ENCODE measurements at places on chromosomes 6 and 20. TPM values are rescaled to one million over a fixed set of nuclear protein-coding genes. Genes with fewer than 3 reads are reported as not detected.

The C6orf163 gene
- total RNA-seq, result 9.6 TPM

DNA sequence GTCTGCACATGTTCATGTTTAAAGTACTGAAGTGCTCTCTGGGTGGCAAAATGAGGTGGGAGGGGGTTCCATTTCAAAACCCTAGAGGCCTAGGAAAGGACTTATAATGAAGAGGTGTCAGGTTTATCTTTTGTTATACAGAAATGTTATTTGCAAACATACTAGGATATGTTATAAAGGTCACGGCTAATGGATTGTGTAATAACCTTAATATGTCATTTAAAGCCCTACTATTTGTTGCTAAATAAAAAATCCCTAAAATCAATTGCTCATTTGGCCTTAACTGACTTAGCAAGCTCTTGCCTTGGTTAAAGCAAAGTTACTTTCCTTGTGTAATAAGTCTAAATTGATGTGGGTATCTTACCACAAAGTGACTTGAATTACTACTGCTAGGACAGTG is 8.8 kb downstream of the NKX2-4 start:
- no peak for DNase-seq

The RGS17 gene
- total RNA-seq, result 0.83 TPM

GRCh38 chr6:120774275-120774674 is 560.0 kb downstream of the TBC1D32 start:
- DNase-seq, result no peak

DNA sequence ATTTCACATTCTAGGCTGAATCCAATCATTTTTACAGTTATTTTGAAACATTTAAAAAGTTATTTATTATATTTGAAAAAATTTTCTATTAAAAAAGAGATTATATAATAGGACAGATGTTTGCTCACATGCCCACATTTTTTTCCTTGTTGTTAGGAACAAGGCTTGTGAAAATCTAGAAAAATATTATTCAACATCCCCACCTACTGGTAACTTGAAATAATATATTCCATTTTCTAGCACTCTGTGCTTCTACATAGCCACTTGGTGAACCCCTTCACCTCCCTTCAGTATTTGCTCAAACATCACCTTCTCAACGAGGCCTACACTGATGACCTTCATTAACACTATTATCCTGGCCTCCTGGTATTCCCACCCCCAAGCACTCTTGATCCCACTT is 18.3 kb upstream of the GPRC6A start:
- no peak for DNase-seq

GRCh38 chr6:2725999-2726567 is 24.6 kb downstream of the MYLK4 start:
- DNase-seq, result peak; percentile 30

The BPIFB4 gene
- total RNA-seq, result not detected

DNA sequence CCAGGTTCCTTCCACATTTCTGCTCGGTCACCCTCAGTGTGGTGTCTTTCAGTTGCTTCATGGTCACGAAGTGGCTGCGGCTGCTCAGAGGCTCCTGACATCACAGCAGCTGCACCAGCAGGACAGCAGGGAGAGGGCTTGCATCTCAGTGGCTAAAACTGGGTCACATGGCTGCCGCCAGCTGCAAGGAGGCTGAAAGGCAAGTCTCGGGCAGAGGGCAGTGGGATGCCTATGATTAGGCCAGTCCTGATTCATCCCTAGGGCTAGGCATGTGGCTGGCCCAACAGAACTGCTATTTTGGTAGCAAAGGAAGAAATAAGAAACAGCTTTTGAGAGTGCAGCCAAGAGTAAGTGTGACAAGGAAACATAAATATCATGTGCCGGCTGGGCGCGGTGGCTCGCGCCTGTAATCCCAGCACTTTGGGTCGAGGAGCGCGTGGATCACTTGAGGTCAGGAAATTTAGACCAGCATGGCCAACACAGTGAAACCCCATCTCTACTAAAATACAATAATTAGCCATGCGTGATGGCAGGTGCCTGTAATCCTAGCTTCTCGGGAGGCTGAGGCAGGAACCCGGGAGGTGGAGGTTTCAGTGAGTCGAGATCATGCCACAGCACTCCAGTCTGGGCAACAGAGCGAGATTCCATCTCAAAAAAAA is 46.6 kb downstream of the RBM38 start:
- no peak for DNase-seq

DNA sequence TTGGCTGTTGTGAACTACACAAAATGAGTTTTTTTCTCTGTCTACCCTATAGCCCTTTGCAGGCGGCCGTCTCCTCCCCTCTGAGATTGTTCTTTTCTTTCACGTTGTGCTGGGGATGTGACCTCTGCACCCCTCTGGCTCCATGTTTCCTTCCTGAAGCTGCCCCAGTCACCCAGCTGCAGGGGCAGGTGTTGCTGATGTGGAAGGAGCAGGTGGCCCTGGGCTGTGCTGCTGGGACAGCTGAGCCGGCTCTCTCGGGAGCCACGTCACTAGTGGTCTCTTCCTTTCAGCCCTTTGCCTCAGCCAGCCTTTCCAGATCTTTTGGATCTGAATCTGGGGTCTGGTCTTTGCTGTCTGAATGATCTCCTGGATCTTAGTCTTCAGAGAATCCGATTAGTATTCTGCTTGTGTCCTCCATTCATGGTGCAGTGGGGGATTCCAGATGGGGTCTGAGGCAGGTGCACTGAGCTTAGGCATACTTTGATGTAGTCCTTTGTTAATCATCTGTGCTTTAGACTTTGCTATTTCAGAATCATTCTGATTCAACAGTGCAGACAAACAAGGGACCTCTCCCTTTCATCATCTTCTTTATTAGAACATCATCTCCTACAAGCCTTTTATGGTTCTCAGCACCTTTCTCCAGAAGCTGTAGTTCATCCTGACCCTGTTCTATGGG is 31.4 kb downstream of the TMEM181 start:
- no peak for DNase-seq

DNA sequence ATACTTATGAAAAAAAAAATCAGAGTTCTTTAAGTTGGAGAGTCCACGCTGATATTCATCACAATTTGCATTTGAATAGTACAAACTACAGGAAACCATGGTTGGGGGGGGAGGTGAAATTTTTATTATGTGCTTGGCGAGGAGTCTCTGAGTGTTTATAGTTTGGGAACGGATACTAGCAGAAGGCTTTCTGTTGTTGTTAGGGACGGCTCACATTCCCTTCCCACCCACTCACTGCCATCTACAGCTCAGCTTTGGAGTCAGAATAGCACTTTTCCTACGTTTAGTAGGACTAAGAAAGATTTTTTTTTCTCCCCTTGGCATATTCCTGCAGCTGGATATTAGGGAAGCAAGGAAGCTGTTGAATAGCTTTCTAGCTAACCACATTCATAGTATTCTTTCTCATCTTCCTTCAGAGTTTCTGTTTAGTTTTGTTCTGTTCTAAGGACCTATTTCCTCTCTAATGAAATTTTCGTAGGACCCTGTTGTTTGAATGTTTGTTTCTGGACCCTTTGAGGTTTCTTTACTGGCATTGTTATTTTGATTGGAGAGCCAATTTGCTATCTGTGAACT is 235.1 kb upstream of the ZNF217 start:
- no peak for DNase-seq

The RRAGD gene
- 22.8 TPM for total RNA-seq

The TMEM244 gene
- not detected for total RNA-seq

DNA sequence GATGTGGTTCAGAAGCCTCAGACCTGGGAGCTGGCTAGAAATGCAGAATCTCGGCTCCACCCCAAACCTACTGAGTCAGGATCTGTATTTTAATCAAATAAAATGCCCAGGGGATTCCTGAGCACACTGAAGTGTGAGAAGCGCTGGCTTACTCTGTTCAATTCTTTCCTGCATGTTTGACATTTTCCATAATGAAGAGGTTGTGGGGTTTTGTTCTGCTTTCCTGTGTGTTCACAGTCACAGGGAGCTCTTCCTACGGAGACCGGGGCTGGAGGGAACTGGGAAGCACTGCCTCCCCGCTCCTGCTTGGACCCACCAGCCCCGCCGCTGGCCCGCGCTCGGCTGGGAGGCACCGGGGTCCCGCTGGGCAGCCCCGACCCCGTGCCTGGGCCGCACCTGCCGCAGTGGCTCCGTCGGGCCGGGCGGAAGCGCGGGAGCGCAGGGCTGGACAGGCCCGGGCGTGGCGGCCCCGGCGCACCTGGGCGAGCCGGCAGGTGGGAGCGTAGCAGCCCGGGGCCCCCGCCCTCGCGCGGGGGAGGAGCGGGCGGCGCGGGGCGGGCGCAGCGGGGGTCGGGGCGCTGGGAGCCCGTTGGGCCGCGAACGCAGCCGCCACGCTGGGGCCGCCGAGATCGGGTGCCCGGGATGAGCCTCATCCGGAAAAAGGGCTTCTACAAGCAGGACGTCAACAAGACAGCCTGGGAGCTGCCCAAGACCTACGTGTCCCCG is at the start of gene MAPK13:
Gene MAPK13, plus strand, starts transcription at position 573 of the 726 bp plus-strand sequence. Its CDS starts 70 bp downstream, at position 643.
- DNase-seq, result no peak

The IPCEF1 gene
- 0.81 TPM for total RNA-seq

GRCh38 chr6:22194188-22194921 is 102.5 kb downstream of the PRL start:
- no peak for DNase-seq

The PLEKHG1 gene
- 3.4 TPM for total RNA-seq

DNA sequence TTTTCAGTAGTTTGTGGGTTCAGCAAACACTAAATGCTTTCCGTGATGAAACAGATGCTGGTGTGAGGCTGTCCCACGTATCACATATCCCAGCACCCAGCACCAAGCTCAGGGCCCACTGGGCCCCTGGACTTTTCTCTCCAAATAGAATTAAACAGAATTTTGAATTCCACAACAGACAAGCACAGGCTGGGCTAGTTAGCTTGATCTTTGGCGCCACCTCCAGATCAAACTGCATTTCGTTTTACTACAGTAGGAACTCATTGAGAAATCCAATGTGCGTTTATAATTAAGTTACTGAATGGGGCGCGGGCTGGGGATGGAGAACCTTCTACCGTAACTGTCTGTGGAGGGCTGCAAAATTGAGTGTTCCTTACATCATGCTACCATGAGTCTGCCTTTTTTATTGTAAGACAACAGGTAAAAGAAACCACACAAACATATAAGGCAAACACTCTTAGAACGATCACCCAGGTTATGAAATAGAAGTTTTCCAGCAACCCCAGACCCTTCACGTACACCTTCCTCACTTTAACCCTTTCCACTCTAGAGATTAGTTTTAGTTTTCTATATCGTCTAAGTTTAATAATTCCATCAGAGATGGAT is 107.8 kb downstream of the ZFP64 start:
- DNase-seq, result peak; percentile 55

- DNase-seq, result no peak
These were observed 83.1 kb downstream of the GRM1 start for GRCh38 chr6:146111881-146112450.

The SPATA25 gene
- not detected for total RNA-seq

GRCh38 chr6:144675231-144675861 is 390.2 kb downstream of the UTRN start:
- peak; percentile 51 for DNase-seq

- no peak for DNase-seq
These were observed 84.1 kb downstream of the ZFAND3 start for GRCh38 chr6:37903351-37904340.

DNA sequence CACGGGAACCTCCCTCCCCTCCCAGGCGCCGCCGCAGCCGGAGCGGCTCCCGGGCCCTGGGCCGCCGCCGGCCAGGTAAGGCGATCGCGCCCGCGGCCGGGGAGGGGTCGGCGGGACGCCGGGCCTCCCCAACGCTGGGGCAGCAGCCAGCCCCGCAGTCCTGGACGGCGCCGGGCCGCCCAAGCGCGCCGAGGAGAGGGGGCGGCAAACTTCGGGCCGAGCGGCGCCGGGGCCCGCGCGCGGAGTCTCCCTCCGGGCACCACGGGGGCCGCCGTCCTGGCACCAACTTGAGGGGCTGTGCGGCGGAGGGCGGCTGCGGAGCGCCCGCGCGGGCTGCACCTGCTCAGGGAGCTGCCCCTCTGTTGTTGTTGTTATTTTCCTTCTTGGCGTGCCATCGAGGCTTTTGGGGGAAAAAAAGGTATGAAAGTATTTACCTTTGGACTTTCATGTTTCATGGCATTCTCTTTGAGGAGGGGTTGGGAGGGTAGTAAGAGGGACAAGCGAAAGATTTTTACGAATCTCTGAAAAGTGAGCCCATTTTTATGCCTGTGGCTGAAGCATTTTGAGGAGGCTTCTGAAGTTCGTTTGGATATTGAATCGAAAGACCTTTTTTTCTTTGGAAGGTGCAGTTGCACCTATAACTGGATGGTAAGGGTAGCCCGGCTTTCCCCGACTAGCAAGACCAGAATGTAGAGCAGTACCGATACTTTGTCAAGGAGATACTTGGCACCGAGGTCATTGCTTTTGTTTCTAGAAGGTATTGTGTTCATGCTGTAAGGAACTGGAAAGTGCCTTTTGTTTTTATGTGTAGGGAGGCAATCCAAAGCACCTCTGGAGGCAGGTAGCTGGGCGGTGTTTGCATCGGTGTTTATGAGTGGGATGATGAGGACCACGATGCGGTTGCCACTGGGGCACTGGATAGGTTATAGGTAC is at the start of gene RNF182:
Gene RNF182, plus strand, starts transcription at position 4 of the 933 bp plus-strand sequence. CDS start 52,168 bp downstream, outside the sequence.
- DNase-seq, result no peak

The METTL24 gene
- 2.6 TPM for total RNA-seq

DNA sequence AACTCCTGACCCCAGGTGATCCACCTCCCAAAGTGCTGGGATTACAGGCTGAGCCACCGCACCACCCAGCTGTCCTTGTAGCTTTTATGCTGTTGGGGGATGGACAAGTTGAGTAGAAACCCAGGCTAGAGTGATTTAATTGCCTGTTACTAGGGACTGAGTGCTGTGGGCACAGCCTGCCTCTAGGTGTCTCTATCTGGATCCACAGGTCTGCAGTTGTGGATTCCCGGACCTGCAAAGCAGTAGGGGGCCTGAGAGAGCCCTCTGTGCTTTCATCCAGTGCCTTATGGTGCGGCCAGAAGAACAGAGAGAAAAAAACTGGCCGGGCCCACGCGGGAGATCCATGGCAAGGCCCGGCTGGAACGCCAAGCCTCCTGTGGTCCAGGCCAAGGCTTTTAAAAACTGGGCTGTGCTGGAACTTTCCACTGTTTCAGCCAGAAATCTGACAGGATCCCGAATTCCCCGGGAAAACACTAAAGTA is 5.2 kb downstream of the SIRPA start:
- peak; percentile 86 for DNase-seq

DNA sequence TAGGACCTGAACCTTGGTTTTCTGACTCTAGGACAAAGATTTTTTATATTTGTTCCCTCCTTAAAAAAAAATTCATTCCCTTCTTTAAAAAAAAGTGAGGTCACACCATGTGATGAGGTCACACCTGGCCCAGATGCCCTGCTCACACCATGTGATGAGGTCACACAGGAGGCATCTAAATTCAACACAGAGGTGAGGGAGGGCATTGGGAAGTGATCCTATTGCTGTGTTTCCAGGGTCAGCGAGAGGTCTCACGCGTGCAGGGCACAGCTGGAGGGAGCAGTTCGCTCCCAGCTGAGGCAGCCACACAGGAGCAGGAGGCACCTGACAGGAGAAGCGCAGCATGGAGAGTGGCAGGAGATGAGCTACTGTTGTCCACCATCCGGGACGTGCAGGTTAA is 92.5 kb downstream of the SLC22A23 start:
- no peak for DNase-seq

- no peak for DNase-seq
These were observed 4.1 kb upstream of the IFT52 start for GRCh38 chr20:43586641-43587040.

DNA sequence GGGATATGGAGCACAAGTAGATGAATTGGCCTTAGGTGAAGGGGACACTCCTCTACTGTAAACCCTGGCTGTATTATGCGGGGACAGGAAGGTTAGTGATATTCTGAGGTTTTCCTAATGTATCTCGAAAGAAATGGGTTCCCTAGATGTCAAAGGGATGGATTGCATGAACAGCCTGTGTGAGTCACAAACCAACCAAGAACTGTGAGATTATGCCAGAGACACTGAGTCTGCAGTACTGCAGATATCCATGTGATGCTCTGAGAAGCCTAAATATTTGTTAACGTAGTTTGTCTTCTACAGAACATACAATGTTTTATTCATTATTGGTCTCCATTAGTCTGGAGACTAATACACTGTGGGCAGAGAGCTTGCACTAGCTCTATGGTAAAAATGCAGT is 182.2 kb downstream of the AKAP7 start:
- DNase-seq, result no peak
